Activated CD8-positive, alpha-beta T cell treated with anti-CD3 and anti-CD28 coated beads for 36 hours (primary cell): ENCODE measurements at places on chromosomes 7 and 10. TPM values are rescaled to one million over a fixed set of nuclear protein-coding genes. Genes with fewer than 3 reads are reported as not detected.

DNA sequence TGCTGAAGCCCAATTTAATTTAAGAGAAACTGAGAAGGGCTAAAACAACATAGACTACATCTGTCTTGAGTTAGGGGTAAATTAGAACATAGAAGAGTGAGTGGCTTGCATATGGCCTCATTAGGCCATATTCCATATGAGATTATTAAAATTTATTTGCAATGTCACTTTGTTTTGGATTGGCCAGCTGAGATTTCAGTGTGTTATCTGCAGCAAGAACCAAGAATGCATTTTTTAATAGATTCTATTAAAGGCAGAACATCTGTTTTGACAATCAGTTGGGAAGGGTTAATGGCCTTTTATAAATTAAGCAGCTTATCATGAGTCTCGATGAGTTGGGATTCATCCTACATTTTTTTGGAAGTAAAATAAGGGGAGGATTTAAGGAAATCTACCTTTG is 236.2 kb downstream of the DGKB start:
- no peaks in the 10 kb centered on the region for H3K36me3 ChIP-seq
- H3K4me3 ChIP-seq: no peak overlapping the region
- H3K27me3 ChIP-seq: no peaks in the 10 kb centered on the region

INTS1 gene
- total RNA-seq: 100 TPM

DNA sequence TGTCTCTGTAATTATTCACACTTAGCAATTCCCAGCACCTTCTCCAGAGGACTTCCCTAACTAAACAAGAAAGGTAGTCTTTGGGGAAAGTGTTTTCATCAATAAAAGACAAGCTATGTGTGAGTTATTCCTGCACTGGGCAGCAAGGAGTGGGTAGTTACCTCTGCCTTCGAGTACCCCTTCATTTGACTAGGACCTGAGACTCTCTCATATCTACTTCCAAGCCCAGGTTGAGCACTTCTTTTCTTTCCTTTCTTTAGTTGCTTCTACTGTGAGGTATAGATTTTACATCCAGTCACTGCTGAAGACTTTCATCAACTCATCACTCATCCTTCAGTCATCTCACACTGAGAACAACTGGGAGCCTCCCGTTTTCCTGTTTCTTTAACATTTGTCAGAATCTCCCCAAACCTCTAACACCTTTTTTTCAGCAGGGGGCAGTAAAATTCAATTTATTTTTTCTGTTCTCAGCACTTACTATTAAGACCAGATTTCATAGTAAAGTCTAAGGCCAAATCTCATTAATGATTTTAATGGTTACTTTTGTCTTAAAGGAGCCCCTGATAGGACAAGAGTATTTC is 80.1 kb upstream of the PRSS1 start:
- H3K27me3 ChIP-seq: no peaks in the 10 kb centered on the region
- H3K4me3 ChIP-seq: no peak overlapping the region
- H3K4me1 ChIP-seq: peaks cover 22% of the 10 kb centered on the region
- no peaks in the 10 kb centered on the region for H3K36me3 ChIP-seq

KAZALD1 gene
- total RNA-seq: 0.72 TPM

DNA sequence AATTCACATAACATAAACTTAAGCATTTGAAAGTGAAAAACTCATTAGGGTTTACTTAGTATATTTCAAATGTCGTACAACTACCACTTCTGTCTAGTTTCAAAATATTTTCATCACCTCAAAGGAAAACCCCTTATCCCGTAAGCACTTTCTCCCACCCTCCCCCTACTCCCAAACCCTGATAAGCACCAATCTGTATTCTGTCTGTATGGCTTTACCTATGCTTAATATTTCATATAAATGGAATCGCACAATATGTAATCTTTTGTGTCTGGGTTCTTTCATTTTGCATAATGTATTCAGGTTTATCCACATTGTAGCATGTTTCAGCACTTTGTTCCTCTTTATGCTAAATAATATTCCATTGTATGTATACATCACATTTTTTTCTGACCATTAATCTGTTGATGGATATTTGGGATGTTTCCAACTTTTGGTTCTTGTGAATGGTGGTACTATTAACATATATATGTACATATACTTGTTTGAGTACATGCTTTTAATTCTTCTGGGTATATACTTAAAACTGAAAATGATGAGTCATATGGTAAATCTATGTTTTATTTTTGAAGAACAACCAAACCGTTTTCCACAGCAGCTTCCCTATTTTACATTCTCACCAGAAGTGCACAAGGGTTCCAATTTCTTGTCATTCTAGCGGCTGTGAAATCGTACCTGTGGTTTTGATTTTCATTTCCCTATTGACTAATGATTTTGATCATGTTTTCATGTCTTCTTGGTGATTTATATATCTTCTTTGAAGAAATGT is 6.2 kb upstream of the STARD3NL start:
- H3K4me1 ChIP-seq: peaks cover 32% of the 10 kb centered on the region
- H3K27ac ChIP-seq: no peak overlapping the region
- no peaks in the 10 kb centered on the region for H3K36me3 ChIP-seq
- peak overlapping the region; percentile 7 for H3K4me3 ChIP-seq

EBF3 gene
- total RNA-seq: not detected

LAMB4 gene
- not detected for total RNA-seq

GRCh38 chr7:126401918-126402317 is 850.8 kb downstream of the GRM8 start:
- DNase-seq: no peak
- no peaks in the 10 kb centered on the region for H3K36me3 ChIP-seq
- no peaks in the 10 kb centered on the region for H3K27me3 ChIP-seq
- H3K4me1 ChIP-seq: no peaks in the 10 kb centered on the region
- no peak overlapping the region for H3K27ac ChIP-seq

CADPS2 gene
- total RNA-seq: not detected

DNA sequence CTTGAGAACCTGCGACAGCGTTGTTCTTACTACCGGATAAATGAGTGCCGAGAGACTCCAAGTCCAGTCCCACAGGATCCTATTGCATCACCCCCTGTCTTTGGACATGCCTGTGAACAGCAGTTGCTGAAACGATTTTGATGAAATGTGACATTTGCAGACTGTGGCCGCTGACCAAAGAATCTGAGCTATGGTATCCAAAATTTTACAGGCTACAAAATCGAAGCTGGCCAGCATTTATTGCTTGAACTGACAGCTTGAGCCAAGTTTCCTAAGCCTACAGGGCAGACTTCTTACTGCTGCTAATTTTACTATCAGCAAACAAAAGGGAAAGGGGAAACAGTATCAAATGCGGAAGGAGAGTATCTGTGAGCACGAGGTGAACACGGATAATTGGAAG is 12.1 kb upstream of the NPVF start:
- no peaks in the 10 kb centered on the region for H3K4me1 ChIP-seq
- no peak for DNase-seq
- H3K27ac ChIP-seq: no peak overlapping the region
- no peaks in the 10 kb centered on the region for H3K36me3 ChIP-seq
- H3K27me3 ChIP-seq: peaks cover 8% of the 10 kb centered on the region

GRCh38 chr7:95478272-95479037 is 7.3 kb upstream of the ASB4 start:
- peak; percentile 14 for DNase-seq
- H3K4me3 ChIP-seq: no peak overlapping the region
- peaks cover 6% of the 10 kb centered on the region for H3K27me3 ChIP-seq
- H3K36me3 ChIP-seq: no peaks in the 10 kb centered on the region
- H3K4me1 ChIP-seq: no peaks in the 10 kb centered on the region
- H3K27ac ChIP-seq: no peak overlapping the region

DNA sequence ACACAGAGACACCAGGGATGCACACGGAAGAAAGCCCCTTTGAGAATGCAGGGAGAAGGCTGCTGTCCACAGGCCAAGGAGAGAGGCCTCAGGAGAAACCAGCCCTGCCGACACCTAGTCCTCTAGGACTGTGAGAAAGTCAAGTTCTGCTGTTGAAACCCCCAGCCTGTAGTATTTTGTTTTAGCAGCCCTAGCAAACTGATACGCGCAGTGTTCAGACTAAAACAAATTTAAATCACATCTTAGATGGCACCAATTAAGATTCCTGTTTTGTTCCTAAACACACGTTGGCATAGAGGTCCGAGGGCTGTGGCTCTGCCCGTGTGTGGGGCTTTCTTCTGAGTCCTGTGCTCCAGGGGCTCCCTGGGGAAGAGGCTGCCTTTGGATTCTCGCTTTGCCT is 21.7 kb downstream of the LMTK2 start:
- H3K36me3 ChIP-seq: peaks cover 7% of the 10 kb centered on the region
- no peak for DNase-seq

TRIM74 gene
- not detected for total RNA-seq

TRPV6 gene
- total RNA-seq: not detected

DNA sequence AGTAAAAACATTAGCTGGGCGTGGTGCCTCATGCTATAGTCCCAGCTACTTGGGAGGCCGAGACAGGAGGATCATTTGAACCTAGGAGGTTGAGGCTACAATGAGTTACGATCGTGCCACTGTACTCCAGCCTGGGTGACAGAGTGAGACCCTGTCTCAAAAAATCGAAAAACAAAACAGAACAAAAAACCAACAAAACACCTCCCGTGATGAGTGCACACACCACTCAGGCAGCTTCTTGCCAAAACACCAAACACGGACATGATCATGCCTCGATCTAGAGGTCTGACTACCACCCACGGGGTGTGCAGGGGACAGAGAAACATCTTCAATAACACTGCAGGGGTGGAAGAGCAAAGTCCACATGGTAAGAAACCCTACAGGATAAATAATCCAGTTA is 44.4 kb downstream of the AMZ1 start:
- peaks cover 16% of the 10 kb centered on the region for H3K36me3 ChIP-seq
- no peaks in the 10 kb centered on the region for H3K27me3 ChIP-seq
- no peak for DNase-seq
- H3K27ac ChIP-seq: no peak overlapping the region

- DNase-seq: no peak
- H3K36me3 ChIP-seq: no peaks in the 10 kb centered on the region
- no peak overlapping the region for H3K27ac ChIP-seq
- H3K27me3 ChIP-seq: no peaks in the 10 kb centered on the region
- H3K4me3 ChIP-seq: no peak overlapping the region
- peaks cover 10% of the 10 kb centered on the region for H3K4me1 ChIP-seq
Measured at GRCh38 chr10:70743430-70743788, 41.8 kb downstream of the TBATA start.

SNCG gene
- total RNA-seq: not detected

FAM25C gene
- not detected for total RNA-seq

MAGI2 gene
- total RNA-seq: 0.04 TPM

LRRN3 gene
- total RNA-seq: 32.5 TPM

- peak; percentile 73 for DNase-seq
- peaks cover 21% of the 10 kb centered on the region for H3K4me1 ChIP-seq
- peak within 1 kb of the TSS; percentile 87 for H3K4me3 ChIP-seq
- peak within 1 kb of the TSS; percentile 88 for H3K27ac ChIP-seq
- no peaks in the 10 kb centered on the region for H3K27me3 ChIP-seq
- peaks cover 13% of the 10 kb centered on the region for H3K36me3 ChIP-seq
Measured at GRCh38 chr7:107579885-107580715, at the start of gene BCAP29. Gene BCAP29 (plus strand): TSS chr7:107580246. CDS start chr7:107580773, 527 bp downstream.

DNA sequence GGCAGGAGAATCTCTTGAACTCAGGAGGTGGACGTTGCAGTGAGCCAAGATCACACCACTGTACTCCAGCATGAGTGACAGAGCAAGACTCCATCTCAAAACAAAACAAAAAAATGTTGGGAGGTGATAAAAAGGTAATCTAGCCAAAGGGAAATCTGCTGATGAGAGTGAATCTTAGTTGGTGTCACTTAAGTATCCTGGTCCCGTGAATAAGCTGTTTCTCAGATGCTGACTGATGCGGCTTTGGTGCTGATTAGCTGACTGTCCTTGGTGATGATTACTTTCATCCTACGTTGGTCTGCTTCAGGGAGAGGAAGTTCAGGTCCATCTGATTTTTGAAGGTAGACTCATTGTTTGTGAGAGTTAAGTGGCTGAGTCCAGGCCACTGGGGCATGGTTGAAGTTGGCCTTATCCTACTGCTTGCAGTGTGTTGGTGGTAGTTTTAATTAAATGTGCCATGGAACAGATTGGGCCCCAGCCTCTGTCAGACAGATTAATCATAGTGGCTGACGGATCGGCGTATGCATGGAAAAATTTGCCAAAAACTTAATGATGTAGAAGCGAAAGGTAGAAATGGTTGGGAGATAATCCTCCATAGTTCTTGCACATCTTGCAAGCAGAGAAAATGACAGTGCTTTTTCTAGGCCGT is 17.4 kb upstream of the TMEM236 start:
- peaks cover 2% of the 10 kb centered on the region for H3K4me1 ChIP-seq
- no peak overlapping the region for H3K27ac ChIP-seq
- no peak for DNase-seq
- H3K4me3 ChIP-seq: no peak overlapping the region

GRCh38 chr7:101245147-101245668 is 327 bp upstream of the FIS1 start:
- peaks cover 27% of the 10 kb centered on the region for H3K36me3 ChIP-seq
- H3K27ac ChIP-seq: peak overlapping the region; percentile 97
- peaks cover 32% of the 10 kb centered on the region for H3K4me1 ChIP-seq
- no peaks in the 10 kb centered on the region for H3K27me3 ChIP-seq

GRCh38 chr10:99329554-99330346 is 594 bp downstream of the CNNM1 start:
- peak; percentile 20 for DNase-seq
- H3K4me3 ChIP-seq: peak overlapping the region; percentile 62
- H3K27me3 ChIP-seq: peaks cover 37% of the 10 kb centered on the region
- peaks cover 16% of the 10 kb centered on the region for H3K4me1 ChIP-seq
- peaks cover 4% of the 10 kb centered on the region for H3K36me3 ChIP-seq
- H3K27ac ChIP-seq: no peak overlapping the region

GPRIN2 gene
- not detected for total RNA-seq

DNA sequence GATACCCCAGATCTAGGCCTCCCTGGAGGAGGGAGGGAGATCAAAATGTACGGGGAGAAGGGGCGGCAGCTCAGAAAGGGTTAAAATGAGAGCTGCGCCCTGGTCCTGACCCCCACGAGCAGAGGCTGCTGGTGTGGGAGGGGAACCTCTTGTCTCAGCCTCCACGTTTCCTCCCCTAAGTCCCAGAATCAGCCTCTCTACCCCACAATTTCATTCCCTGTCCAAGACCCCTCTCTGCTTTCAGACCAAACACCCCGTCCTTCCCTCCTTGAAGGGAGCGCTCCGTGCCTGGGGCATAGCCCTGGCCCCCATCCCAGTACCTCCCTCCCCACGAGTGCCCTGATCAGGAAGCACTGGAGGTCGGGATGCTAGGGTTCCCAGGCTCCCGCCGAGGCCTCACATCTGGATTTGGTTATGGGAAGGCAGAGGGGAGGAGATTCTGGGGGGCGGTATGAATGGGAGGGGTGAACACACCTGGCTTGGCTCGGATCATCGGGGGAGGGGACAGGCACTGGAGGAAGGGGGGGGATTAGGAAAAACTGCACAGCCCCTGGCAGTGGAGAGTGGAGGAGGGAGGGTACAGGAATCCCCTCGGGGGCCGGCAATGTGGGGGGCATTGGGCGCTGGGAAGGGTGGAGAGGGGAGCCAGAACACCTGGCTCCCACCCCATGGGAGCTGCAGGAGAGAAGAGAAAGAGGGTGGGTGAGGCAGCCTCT is 2.7 kb downstream of the EPHB4 start:
- H3K27ac ChIP-seq: no peak overlapping the region
- H3K4me1 ChIP-seq: peaks cover 17% of the 10 kb centered on the region
- H3K4me3 ChIP-seq: no peak overlapping the region
- no peaks in the 10 kb centered on the region for H3K36me3 ChIP-seq
- H3K27me3 ChIP-seq: peaks cover 33% of the 10 kb centered on the region

GSDME gene
- 6.1 TPM for total RNA-seq

DNA sequence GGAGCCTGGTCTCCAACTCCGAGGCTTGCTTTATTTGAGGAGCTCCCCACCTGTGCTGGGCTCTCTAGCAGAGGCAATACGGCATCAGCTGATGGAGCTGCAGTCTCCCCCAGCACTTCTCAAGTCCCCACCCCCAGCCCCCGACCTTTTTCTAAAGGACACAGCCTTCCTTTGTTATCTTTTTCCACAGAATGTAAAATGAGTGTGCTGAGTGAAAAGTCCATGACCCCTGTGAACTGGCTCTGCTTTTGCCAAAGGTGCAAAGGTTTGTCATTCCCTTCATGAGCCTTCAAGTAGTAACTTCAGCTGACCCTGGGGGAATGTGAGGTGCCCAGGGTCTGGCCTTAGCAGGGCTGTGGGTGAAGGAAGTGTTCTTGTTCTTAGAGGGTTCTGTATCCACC is 25.5 kb downstream of the LRRC4 start:
- H3K36me3 ChIP-seq: peaks cover 10% of the 10 kb centered on the region
- DNase-seq: no peak
- H3K27ac ChIP-seq: no peak overlapping the region
